ENCODE measurements at places on chromosomes 5 and 9.

DNA sequence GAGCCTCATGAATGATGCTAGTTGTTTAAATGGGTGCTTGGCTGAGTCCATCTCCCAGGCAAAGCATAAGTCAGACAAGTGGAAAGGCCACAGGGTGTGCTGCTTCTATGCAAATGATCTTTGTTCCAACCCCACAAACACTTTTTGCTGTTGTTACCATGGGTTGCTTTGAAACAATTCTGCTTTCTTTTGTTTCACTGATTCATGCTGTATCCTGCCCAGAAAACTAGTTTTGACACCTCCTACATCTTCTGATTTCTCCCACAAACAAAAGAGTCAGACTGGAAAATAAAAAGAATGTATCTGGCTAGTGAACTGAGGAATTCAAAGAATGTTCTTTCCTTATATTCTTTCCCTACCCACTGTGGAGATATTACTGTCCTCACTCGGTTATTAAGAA, 298.6 kb downstream of the DIRAS2 start:
- DNase-seq: no peak

GRCh38 chr5:170693701-170694100, 89.8 kb upstream of the GABRP start:
- no peak for DNase-seq

- no peak for DNase-seq
These were observed 536.9 kb upstream of the WWC1 start for GRCh38 chr5:167754501-167755021.

- no peak for DNase-seq
These were observed 104.3 kb upstream of the SIMC1 start for GRCh38 chr5:176133877-176134276.

- DNase-seq: no peak
These were observed 350.7 kb upstream of the TLE4 start for GRCh38 chr9:79221084-79221483.

DNA sequence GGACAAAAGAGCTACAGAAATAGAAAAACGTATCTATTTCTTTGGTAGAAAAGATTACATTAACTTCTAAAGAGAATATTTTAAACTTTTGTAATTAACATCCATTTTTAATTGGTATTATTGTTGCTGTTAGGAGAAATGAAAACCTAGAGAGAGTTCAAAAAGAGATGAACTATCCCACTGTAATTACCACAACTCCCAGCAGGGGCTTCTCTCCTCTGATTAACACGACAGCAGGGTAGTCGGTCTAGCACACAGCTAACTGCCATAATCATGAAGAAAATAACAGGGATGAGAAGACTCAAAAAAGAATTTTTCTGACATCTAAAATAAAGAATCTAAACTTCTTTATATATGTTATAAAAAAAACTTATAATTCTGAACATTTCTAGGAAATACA, 86.2 kb upstream of the CDH9 start:
- DNase-seq: no peak

GRCh38 chr9:87898151-87898550, 15.5 kb downstream of the SPATA31E1 start:
- no peak for DNase-seq

DNA sequence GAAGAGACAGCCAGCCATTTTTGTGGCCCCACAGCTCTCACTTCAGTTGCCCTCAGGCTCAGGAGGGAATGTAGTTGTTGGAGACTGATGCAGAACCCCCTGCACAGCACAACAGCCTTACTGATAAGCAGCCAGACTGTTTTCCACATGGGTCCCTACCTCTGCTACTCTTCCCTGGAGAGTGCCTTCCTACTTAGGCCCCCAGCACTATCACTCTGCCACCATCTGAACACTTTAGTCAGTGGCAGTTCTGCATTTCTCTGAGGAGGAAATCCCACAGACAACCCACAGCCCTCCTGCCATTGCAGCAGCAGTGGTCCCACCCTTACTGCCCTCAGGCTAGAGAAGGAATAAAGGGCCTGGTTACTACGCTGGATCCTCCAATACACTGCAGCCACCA, 61.8 kb upstream of the PTPRD start:
- DNase-seq: no peak

- DNase-seq: no peak
These were observed 55.1 kb upstream of the ZNF608 start for GRCh38 chr5:124801551-124801950.

DNA sequence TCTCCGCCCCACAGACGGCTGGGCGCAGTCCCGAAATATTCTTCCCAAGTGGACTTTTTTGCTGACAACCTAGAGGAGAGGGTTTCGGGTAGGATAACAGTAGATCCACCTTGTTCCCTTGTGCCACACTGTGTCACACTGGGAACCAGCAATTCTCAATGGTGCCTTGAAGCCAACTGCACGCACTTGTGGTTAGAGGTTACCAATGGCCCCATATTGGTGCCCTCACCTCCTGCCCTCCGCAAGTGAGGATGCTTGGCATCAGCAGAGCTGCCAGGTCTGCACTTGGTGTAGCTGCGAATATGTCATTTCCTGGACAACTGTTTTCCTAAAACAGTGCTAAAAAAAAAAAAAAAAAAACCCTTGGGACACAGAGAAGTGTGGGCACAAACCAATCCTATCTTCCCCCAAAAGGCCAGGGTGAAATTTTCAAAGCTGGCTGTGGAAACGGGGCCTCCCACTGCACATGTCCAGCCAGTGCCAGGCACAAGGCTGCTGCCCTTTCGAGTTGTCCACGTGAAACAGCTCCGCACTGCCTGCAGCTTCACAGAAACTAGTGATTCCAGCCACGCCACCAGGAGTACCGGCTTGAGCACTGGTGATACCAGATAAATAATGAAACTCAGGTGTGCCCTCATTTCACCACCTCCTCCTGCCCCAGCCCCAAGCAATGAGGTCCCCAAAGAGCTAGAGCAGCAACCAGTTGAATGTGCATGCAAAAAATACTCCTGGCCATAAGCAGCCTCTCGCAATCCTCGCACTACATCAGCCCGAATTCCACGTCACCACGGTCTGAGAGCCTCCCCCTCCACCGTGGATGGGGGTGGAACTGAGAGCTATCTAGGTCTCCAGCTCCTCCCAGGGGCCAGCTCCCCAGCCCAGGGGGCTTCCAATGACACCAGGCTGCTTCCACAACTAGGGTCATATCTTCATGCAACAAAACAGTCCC, 51.2 kb downstream of the USP20 start:
- peak; percentile 38 for DNase-seq

DNA sequence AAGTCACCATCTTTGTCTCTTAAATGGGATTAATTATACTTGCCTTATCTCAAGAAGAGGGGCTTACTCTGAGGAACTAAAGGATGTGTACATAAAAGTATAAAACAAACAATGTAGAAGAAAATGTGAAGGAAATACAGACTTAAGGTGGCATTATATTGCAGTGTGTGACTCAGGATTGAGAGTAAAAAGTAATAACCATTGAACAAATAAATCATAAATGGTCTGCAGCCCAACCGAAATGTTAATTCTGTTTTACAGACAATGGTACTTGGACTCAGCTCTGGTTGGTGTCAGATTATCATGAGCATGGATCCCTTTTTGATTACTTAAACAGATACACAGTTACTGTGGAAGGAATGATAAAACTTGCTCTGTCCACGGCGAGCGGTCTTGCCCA, 37.4 kb downstream of the TGFBR1 start:
- no peak for DNase-seq

DNA sequence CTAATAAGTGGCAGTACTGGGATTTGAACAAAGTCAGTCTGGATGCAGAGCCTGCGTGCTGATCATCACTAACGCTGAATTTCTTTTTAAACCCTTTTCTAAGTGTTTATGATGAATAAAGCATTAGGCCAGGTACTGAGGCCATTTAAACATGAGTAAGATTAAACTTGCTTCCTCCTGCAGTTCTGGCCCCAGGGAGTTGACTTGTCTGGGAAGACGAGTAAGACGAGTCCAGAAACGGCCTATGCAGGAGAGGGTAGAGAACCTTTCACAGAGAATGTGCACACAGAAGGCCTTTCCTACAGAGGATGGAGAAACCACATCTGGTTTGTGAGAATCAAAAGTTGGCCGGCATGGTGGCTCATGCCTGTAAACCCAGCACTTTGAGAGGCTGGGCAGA, 42.9 kb downstream of the SPRY4 start:
- no peak for DNase-seq

DNA sequence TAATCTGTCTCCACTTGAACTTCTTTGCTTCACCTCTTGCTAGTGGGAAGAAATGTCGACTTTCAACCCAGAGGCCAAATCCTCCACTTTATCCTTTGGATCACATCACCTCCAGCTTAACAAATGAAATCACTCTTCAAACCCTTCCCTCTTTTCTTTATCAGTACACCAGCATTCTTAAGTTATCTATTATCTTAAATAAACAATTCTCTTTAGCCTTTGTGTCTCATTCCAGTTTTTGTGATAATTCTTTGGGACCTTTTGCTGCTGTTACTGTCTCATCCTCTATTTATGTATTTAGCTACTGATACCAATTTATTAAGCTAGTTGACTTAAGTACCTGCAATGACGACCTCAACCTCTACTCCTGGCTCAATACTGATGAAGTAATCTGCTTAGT, 28.1 kb upstream of the FBN2 start:
- no peak for DNase-seq

DNA sequence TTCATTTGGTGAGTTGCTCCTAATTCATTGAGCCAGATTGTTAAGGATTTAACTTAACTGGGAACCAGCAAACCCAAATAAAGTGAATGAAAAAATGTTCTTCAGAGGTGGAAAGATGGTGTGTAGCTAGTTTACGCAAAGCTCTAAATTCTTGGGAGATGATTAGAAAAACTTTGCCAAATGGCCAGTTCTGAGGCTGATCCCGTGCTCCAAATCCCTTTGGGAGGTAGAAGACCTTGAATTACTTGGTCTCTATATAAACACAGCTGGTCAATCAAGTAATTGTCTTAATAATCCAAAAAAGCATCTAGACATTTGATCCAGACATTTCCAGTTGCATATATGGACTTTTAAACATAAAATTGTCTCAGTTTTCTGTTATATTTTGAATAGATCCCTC, 11.4 kb downstream of the ACTL7B start:
- no peak for DNase-seq

All from memory B cell (primary cell).